CD8-positive, alpha-beta T cell (primary cell): ENCODE measurements at places on chromosomes 7 and 10.

- no peak for DNase-seq
Observed at GRCh38 chr10:1187151-1187854, 131.1 kb downstream of the WDR37 start.

DNA sequence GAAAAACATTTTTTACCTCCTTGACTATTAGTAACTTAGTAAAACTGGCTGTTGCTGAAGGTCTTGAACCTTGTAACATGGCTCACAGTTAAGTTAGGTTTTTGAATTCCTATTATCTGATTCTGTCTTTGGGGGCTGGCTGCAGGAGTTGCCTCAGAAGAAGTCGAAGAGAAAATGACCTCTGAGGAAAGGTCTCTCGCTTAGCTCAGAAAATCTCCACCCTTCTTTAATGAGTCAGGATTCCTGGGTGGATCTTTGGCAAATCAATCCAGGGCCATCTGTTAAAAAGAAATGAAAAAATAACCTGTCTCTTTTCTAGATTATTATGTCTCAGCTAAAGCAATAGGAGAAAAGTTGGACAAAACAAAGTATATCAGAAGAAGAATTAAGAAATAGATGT, 267.8 kb upstream of the SEMA3C start:
- no peak for DNase-seq

DNA sequence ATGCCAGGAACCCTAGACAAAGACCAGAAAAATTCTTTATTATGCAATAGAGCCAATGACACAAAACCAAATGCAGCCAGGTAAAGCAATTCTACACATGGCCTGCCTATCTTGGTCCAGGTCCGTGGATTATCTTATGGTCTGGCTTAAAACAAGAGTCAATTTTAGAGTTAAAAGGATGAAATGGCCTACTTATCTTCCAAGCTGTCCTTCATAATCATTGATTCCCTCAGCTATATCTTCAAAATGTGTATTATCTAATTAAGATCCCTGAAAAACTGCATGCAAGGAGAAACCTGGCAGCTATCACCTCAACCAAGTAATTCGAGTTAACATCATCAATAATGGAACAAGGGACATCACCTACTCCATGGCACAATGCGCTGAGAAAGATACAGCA, 479.4 kb upstream of the NRP1 start:
- DNase-seq, result no peak

- DNase-seq, result no peak
Observed at GRCh38 chr10:73601486-73601921, 10.4 kb upstream of the USP54 start.

DNA sequence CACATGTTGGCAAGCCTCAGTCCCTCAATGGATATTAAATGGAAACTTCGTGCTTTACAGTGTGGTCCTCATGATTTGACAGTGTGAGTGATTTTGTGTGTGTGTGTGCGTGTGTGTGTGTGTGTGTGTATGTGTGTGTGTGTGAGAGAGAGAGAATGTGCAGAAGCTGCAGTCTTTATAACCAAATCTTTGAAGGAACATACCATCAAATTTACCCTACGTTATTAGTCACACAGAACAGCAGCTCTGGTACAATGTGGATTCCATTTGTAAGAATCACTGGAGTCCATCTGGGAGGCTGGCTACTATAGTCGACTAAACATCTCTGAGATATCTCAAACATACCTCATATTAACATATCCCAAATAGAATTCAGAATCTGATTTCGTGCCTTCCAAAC, 928.0 kb upstream of the POT1 start:
- DNase-seq, result no peak

GRCh38 chr10:47269294-47269693, 30.7 kb upstream of the GDF10 start:
- no peak for DNase-seq

DNA sequence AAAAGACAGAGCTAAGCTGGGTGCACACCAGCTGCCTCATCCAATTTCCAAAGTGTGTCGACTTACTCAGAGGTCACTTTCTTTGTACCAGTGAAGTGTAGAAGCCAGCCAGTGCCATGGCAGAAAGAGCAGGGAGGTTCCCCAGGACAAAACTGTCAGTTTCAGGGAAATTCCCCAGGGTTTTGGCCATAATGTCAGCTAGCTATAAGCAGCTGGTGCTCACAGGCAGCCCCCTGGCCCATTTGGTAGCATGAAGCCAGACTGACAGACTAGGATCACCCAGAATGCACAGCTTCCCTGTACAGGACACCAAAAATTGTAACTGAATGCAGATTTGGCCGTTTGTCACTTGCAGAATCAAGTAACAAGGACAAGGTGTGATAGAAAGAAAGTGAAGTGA, 28.6 kb downstream of the MRPL32 start:
- DNase-seq, result no peak
